Hindlimb muscle (tissue), 1 donor: ENCODE measurements at places on chromosomes 2 and 18. TPM values are rescaled to one million over a fixed set of nuclear protein-coding genes. Genes with fewer than 3 reads are reported as not detected.

DNA sequence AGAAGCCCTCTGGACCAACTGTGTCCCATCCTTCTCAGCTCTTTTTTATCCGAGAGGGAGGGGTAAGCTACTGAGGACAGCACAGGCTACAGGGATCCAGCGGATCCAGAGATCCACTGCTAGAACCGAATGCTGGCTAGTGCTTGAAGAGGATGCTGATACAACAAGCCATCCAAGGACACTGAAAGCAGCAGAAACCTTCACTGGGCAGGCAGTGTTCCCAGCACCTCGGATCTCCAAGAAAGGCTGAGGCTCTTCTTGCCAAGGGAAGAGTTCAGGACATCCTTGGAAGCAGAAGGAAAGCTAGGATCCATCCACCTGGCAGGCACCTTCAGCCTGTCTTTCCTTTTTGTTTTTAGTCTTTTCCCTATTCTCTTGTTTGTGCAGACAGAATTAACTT lies 13.2 kb upstream of the FHOD3 start:
- no peak for DNase-seq

DNA sequence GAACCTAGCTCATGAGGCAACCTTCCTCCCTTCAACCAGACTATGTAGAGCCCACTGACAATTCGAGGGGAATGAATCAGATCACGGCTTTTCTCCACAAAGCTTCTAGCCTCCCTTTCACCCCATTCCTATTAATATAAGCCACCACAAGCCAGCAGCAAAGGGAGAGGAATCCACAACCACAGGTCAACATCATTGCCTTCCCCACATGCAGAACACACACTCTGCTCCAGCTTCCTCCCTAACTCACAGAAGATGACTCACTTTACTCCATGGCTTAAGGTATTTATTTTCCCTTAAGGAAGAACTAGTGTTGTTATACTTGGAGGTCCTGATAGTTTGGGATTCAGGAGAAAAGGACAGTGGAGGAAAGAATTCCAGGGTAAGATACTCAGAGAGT lies 272.2 kb downstream of the C1D start:
- DNase-seq, result no peak

DNA sequence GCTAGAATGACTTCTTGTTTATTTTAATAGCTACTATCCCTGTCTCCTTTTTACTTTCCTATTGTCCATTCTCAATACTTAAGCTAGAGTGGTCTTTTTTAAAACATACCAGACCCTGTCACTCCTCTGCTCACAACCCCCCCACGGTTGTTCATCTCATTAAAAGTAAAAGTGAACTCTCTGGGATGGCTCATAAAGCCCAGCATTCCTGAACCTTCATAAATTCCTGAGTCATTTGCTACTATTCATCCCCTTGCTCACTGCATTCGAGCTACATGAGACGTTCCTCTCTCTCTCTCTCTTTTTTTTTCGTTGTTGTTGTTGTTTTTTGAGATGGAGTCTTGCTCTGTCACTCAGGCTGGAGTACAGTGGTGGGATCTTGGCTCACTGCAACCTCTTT lies 148.7 kb upstream of the DSEL start:
- no peak for DNase-seq

Gene ANKAR
- polyA plus RNA-seq, result 5.6 TPM

- no peak for DNase-seq
Observed at GRCh38 chr2:239094867-239095266, 247.0 kb downstream of the TWIST2 start.

DNA sequence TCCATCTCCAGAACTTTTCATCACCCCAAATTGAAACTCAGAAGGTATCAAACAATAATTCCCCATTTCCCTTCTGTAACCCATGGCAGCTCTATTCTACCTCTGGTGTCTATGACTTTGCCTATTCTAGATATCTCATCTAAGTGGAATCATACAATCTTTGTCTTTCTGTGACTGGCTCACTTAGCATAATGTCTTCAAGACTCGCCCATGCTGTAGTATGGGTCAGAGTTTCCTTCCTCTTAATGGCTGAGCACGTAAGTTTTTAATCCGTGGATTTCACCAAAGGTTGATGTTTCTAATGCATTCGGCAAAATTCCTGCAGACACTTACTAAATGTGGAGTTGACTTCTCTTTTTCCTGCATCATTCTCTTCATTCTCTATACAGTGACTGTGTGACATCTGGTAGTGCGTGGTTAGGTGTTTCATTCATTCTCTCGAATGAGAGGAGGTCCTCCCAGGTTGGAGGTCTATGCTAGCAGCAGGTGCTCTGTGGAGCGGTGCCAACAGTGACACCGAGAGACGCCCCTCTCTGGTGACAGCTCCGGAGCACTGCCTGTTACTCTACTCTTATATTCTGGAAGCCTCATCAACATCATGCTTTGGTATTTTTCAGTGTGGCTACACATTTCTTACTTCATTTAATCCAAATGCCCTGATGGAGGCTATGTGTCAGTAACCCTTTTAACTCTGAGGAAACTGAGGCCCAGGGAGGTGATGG lies 50.1 kb downstream of the ATOH8 start:
- DNase-seq, result no peak

- no peak for DNase-seq
Observed at GRCh38 chr2:95057535-95058370, 32.2 kb downstream of the MAL start.

- DNase-seq, result no peak
Observed at GRCh38 chr2:98691303-98691702, 39.6 kb downstream of the MGAT4A start.

DNA sequence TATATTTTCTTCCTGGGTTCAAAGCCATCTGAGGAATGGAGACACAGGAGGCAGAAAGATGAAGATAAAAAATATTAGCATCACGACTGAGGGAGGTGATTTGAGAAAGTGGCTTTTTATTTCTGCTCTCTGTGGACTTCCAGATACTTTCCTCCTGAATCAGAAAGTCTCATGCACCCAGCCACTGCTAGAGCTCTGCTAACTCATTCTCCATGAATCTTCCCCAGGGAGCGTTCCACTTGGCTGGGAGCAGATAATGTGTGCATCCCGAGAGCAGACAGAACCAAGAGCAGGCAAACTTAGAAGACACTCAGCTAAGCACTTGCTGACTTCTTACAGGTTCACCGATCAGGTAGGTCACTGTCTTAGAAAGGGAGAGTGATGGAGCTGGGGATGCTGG lies 264.1 kb upstream of the THUMPD2 start:
- DNase-seq, result no peak

- DNase-seq, result peak; percentile 41
Observed at GRCh38 chr2:3876685-3877084, 173.3 kb downstream of the DCDC2C start.

Gene NEU4
- polyA plus RNA-seq, result 6.7 TPM

DNA sequence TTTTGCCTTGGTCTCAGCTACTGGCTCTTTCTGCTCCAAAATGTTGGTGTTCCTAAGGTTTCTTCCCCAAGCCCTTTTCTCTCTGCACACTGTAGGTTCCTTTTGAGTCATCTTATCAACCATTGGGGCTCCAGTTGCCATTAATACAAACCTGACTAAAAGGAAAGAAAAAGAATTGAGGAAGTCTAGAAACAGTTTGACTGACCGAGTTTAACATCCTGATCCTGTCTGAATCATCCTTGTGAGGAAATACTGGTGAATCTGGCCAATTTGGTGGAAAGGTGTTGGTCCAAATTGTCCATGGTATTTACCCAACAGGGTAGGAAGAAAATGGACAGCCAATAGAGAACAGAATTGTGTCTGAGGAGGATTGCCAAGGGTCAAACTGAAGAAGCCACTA lies 38.3 kb downstream of the CRYGD start:
- DNase-seq, result no peak

DNA sequence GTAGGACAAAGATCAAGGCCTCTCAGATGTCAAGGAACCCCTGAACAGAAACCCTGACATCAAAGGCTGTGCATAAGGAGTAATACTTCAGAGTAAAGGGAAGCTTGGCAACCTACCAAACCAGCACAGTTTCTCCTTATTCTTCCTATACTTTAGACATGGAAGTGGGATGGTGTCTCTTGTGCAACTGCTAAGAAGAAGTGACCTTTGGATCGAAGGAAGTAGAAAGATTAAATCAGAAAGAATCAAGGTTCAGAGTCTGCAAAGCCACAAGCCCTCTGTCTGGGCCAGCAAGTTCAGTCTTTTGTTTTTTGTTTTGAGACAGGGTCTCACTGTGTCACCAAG lies 66.2 kb upstream of the SLC39A10 start:
- no peak for DNase-seq

GRCh38 chr2:175396696-175397095 lies 215.2 kb upstream of the ATP5MC3 start:
- DNase-seq, result no peak

DNA sequence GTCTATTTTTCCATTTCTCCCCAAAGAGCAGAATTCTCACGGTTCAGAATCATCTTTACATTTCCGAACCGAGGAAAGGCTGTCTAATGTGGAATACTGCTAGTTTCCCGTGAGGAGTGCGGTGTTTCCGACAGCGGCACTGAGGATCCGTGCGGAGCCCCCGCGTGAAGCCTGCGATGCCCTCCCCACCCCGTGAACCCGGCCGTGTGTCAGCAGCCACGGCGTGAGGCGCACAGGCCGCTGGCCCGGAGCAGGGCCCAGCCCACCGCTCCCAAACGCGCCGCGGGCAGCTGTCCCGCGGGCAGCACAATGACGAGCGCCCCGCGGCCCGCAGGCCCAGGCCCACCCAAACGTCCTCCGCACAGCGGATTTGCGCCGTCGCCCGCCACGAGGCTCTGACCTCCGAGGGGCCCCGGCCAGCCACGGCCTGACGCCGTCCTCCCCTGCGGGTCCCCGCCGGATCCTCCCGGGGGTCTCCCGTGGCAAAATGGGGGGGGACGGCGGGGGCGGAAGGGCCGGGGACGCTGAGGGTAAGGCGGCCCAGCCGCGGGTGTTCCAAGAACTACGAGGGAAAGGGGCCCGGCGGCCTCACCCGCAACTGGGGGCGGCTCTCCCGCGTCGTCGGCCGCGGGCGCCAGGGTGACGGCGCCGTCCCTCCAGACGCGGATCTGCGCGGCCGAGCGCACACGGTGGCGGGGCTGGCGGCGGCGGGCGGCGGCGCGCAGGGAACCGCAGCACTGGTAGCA lies 796 bp downstream of the SPIRE1 start:
- DNase-seq, result peak; percentile 62

Gene LOXHD1
- polyA plus RNA-seq, result 2.8 TPM

GRCh38 chr18:57004366-57005121 lies 142.3 kb upstream of the BOD1L2 start:
- no peak for DNase-seq

Gene LONRF2
- 1.2 TPM for polyA plus RNA-seq

GRCh38 chr2:61631321-61631720 lies 93.2 kb upstream of the XPO1 start:
- DNase-seq, result no peak

Gene NAGK
- polyA plus RNA-seq, result 81.5 TPM

Gene TYMS
- 45.0 TPM for polyA plus RNA-seq

DNA sequence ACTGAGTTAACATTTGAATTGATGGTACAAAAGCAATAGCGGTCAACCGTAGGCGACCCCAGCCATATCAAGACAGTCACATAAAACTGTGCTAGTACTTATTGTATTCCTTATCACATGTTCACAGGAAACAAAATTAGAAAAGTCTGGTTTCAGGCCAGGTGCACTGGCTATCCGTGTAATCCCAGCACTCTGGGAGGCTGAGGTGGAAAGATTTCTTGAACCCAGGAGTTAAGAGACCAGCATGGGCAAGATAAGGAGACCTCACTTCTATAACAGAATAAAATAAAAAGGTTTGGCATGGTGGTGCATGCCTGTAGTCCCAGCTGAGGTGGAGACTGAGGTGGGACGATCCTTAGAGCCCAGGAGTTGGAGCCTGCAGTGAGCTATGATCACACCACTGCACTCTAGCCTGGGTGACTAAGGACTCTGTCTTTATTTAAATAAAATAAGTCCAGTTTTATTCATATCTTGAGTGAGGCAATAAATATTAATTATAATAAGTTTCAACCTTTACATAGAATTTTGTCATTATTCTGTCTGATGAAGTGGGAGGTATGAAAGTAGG lies 84.1 kb upstream of the RGPD4 start:
- no peak for DNase-seq

DNA sequence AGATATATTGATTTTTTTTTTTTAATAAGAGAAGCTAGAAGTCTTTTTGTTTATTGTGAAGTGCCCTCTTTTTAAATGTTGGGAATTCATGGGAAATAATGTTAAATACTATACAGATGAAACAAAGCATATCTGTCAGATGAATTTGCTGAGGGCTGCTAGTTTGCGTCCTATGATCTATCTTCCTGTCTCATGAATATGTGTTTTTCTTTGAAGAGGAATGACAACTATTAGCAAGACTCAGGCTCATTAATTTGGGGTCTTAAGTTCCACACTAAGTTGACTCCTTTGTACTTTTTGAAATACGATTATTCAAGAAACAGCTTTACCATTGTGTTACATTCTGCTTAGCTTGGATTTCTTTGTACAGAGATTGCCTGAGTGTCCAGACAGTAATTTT lies 57.9 kb downstream of the AGFG1 start:
- DNase-seq, result no peak

DNA sequence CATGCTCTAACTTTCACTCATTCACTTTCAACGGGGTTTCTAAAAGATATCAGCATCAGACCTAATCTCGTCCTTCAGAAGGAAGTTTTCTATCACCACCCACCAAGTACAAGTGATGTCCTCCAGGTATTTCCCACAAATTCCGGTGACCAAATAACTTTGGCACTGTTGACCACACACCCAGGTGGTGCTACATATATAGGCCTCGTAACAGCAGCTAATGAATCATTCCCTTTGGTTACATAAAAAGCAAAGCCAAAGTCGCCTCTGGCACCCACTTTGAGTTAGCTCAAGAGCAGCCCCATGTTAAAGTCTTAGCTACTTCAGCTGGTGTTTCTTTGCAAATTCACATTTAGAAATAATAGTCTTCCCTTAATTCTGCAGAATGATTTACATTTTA lies 138.2 kb upstream of the OSR1 start:
- no peak for DNase-seq

DNA sequence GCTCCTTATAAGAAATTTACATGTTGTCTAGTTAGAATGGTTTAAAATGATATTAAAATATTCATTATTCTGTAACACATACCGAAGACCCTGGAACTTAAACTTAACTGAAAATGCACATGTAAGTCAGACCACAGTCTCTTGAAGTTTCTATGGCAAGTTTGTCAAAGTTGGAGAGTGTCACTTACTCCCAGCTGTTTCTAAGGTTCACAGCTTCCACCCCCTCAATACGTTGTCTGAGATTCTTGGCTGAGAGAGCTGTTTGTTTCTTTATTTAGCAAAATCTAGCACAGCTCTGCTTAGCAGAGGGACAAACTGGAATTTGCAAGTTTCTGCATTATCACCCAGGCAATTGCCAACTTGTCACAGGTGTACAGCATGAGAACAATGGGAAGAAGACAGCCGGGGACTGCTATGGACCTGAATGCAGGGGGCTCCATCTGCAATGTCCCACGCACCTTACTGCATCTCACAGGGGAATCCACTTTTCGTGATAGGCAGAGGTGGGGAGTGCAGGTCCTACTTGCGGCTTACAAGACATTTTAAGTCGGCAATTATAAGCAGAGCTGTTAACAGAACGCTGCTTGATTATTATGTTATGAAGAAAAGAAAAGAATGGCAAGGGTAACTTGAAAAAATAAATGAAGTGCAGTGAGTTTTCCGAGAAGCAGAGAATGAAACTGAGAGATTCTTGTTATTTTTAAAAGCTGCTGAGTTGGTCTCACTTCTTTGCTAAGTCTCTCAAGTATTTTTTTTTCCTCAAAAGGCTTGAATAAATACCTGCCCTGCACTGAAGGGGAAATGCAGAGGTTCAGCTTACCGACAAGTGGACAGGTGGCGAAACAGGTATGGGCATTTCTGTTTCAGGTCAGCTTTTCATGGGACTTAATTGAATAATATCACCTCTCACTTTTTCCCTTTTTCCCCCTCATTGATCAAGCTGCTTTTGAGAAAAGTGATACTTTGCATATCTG lies 1072.1 kb upstream of the FANCL start:
- DNase-seq, result no peak

Gene CCDC74A
- polyA plus RNA-seq, result 2.0 TPM

GRCh38 chr2:231059756-231060155 lies 3.1 kb downstream of the PSMD1 start:
- no peak for DNase-seq
